CD4-positive, alpha-beta T cell treated with Interleukin-6 at 100 ng/mL for 8 hours (primary cell): ENCODE measurements at places on chromosomes 7 and 10.

- no peak for DNase-seq
Measured at GRCh38 chr10:22712211-22712955, 2.0 kb downstream of the PIP4K2A start.

- no peak for DNase-seq
Measured at GRCh38 chr7:130268463-130269317, 2.0 kb downstream of the CPA2 start.

DNA sequence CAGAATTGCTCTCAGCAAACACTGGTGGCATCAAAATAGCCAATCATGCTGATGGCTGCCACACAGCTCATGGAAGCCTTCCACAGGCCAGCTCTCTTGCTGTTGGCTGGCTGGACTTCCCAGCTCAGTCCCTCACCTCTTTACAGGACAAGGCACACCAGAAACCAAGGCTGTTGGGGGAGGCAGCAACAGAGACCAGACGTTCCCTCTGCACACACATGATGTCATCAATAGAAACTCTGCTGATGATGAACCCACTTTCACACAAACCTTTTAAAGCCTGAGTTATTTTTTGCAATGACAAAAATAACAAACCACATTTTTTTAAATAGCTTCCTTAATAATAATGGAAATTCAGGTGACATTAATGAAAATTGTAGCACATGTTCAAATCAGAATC is 300.9 kb upstream of the C7orf33 start:
- DNase-seq: no peak

DNA sequence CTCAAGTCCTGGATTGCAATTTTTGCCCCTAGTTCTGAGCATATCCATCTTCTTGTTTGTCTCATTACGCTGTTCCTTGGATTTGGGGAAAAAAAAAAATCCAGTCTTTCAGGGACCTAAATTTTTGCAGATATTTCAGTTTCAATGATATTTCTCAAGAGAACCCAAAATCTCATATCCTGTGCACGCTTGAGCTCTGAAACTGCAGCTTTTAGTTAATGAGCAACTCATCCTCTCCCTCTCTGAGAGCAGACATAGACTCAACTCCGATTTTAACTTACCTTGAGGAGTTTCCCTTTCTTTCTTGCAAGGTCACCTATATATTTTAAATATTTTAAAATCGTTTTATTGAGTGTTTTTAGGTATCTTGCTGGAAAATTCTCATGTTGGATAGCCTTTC is 200.3 kb downstream of the GALNT17 start:
- no peak for DNase-seq

GRCh38 chr10:19845503-19846368 is 29.5 kb downstream of the PLXDC2 start:
- no peak for DNase-seq

GRCh38 chr10:33224251-33224965 is 110.1 kb downstream of the NRP1 start:
- DNase-seq: no peak

DNA sequence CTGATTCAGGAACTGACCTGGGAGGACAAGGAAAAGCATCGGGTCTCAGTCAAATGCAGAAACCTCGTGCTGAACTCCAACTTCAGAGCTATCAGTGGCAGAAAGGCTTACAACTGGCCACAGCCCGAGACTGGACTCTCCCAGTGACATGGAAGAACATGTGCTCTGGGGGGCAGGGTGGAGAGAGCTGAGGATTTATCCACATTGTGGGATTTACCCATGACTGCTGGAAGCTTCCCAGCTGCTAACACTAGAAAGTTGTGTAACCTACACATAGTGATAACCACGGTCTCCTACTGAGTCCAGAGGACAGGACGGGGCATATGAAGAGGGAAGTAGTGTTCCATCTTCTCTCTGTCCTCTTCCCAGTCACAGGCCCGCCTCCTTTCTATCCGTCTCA is 103.4 kb downstream of the ITIH5 start:
- DNase-seq: no peak

- DNase-seq: no peak
Measured at GRCh38 chr7:1455241-1455939, 3.9 kb downstream of the MICALL2 start.

DNA sequence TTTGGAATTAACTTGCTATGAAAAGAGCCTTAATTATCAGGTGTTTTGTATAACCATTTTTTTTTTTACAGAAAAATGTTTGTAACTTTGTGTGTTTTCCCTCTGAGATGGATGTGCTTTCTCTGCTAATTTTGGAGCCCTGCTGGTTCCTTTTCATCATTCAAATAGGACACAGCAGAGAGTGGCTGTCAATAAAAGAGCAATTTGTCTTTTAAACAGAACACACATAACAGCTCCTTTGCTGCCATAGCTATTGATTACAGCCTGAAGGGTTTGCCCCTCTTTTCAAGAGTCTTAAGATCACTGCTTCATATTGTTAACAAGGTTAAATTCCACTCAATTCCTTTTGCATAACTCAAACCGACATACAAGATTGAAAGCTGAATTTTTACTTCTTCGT is 187.2 kb upstream of the MBL2 start:
- no peak for DNase-seq

DNA sequence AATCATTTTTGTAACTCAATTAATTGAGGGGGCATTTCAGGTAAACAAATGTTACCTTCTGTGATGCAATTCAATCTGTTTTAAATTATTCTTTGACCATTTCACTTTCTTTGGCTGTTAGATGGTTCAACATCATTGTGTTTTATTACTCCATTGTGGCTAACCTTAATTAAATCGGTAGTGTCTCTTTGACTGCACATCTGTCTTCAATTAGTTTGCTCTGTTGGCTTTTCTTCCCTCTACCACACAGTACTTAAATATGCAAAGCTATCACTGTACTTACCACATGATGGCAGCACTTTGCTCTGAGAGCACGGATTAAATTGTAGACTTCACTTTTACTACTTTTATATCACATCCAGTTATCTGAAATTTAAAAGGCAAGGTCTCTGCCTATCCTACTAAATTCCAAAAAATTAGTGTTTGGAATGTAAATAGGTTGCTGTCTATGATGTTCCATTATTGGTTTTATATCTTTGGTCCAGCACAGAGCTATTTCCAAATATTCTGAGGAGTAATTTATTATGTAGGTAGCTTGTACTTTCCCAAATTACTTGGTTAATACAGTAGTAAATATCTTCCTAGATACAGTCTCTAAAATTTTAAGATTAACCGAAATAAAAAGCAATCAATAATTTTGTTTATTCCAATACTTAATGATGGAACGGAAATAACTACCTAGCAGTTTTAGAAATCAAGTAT is 352.0 kb downstream of the PCLO start:
- DNase-seq: no peak

DNA sequence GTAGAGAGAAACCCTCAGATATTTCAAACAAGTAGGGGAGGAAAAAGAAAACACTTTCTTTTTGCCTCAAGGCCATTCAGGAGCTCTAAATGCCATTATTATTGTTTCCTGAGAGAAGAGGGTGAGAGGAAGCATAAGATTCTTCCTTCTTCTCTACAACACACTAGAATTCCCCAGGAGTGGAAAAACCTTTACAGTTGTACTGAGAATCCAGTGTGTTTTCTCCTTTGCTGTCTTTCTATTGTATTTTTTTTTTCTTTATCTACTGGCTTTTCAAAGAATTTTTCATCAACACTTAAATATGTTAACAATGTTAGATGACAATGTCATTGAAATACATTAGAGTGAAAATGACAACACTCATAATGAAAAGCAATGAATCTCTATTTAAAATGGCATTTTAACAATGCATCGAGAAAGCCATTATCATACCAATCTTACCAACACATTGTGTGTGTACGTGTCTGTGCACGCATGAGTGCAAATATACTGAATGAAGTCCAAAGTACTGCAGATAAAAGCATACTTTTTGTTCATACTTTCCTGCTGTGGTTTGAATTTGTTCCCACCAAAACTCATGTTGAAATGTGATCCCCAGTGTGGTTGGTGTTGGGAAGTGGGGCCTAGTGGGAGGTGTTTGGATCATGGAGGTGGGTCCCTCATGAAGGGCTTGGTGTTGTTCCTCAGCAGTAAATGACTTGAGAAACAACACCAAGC is 24.2 kb upstream of the MACC1 start:
- no peak for DNase-seq

DNA sequence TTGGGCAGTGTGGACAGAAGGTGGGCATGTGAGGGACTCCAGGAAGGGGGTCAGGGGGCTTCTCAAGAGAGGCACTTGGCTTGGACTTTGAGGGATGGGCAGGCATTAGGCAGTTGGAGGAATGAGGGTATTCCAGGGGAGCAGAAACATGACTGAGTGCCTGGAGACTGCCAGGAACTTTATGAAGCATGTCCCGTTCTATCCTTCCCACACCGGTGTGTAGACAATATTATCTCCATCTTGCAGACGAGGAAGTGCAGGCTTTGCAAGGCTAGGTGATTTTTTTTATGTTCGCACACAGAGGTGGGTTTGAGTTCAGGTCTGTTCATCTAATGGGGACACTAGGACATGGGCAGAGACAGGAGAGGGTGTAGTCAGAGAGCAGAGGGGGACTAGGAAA is 162.7 kb downstream of the RPS24 start:
- DNase-seq: no peak

DNA sequence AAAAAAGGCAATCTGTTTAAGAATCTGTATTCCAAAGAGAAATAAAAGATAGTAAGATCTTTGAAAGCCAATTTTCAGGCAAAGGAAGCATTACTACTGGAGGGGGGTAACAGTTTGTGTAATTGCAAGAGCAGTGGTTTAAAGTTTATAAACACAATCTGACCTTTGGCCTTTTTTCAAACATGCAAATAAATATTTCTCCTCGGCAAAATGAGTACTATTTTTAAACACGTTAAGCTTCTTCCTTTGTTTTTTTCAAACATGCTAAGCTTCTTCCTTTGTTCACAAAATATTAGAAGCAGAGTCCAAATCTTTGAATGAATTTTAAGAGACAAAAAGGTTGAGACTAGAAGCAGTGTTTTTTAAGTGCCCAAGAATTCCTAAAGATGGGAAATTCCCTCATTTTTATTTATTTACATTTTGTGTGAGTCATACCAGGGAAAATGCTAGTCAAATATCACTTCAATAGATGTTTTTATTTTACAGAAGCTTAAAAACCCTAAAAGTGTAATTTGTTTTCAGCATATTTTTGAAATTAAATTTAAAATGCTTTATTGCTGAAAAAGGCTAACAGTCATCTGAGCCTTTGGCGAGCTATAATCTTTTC is 229.3 kb downstream of the GPR37 start:
- no peak for DNase-seq

- DNase-seq: no peak
Measured at GRCh38 chr7:94675356-94675755, 19.4 kb upstream of the SGCE start.

DNA sequence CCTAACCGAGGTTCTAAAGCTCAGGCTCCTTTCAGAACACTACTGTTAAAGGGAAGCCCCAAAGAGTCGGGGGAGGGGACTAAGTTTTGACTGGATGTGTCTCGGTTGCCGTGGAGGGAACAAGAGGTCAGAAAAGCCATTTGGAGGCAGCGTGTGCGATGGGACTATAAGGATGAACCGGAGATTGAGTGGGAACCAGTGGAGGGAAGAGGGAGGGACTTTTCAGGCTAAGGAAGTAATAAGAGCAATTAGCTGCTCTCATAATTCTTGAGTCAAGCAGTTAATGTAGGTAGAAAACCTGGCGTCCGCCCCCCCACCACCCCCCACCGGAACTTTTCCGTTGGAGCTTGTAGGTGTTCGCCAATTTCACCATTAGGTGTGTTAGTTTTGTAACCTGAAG is 491 bp upstream of the AKAP9 start:
- peak; percentile 9 for DNase-seq

DNA sequence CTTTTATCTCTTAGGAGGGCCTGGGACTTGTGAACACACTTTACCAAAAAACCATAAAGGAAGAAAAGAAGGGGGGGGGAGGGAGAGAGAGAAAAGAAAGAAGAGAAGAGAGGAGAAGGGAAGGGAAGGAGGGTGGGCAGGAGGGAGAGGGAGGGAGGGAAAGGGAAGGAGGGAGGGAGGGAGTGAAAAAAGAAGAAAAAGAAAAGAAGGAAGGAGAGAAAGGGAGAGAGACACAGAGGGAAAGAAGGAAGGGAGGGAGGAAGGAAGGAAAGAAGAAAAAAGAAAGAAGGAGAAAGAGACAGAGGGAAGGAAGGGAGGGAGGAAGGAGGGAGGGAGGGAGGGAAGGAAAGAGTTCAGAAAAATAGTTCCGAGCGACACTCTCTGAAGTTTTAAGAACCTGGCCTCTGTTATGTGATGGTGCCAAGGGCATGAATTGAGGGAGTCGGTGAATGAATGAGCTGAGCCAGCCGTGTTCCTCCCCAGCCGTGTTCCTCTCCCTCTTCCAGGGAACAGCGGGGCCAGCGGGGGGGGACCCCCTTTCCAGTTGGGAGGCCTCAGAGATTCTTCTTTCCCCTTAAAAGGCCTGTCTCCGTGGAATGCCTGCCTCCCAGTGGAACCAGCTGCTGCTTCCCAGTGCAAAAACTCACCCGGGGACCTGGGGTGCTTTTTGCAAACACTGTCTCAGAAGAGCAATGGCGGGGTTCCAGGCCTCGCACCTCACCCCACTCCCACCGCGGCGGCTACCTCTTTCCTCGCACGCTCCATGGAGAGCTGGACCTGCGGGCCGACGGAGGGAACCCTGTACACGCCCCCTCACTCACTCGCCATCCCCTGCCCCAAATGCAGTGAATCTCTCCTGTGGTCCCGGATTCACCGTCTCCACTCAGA is 84.1 kb downstream of the FOXL3 start:
- DNase-seq: no peak

GRCh38 chr10:46094931-46095750 is 49.1 kb upstream of the MSMB start:
- DNase-seq: no peak

GRCh38 chr7:116956477-116956804 is 3.1 kb downstream of the ST7 start:
- DNase-seq: no peak

- DNase-seq: no peak
Measured at GRCh38 chr10:93068411-93069244, 5.1 kb upstream of the CYP26A1 start.

DNA sequence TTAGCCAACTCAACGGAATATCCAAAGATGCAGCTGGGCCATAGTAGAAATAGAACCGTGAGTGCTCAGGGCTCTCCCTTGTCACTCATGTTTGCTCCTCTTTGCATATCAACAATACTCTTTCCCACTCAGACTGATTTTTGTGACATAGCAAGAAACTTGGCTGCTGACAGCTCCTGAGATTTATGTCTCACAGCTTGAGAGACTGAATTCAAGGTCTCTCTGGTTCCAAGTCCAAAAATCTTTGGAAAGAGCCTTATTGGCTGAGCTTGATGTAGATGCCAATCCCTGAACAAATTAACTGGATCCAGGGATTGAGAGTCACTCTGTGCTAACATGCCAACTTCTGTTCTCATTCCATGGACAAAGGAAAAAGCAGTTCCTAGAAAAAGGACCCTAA is 30.4 kb downstream of the LSM5 start:
- DNase-seq: no peak

- no peak for DNase-seq
Measured at GRCh38 chr10:112981553-112981952, 31.5 kb downstream of the TCF7L2 start.

- DNase-seq: no peak
Measured at GRCh38 chr7:113159746-113160339, 41.5 kb upstream of the SMIM30 start.

GRCh38 chr10:49220031-49220430 is 31.8 kb upstream of the TMEM273 start:
- no peak for DNase-seq
